Hippocampal formation (tissue), 2 donors: ENCODE measurements at places on chromosomes 12 and 14.

DNA sequence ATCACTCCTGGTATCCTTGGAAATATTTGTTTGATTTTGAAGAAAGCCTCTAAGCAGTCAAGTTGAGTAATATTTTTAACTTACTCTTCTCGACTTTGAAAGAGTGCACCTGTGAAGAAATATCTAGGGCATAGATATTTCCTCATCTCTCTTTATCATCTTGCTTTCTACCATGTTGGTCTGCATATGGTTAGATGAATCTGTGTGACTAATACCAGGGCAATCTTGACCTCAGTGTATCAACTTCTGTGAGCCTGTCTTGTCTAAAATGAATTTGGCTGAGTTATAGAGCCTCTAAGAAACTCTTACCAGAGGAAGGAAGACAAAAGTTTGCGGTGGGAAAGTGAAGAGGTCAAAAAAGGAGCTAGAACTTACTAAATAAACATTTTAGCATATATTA lies 68.4 kb downstream of the SYT1 start:
- no peak for DNase-seq

- no peak for DNase-seq
These were observed 7.3 kb downstream of the GIT2 start for GRCh38 chr12:109988903-109989302.

DNA sequence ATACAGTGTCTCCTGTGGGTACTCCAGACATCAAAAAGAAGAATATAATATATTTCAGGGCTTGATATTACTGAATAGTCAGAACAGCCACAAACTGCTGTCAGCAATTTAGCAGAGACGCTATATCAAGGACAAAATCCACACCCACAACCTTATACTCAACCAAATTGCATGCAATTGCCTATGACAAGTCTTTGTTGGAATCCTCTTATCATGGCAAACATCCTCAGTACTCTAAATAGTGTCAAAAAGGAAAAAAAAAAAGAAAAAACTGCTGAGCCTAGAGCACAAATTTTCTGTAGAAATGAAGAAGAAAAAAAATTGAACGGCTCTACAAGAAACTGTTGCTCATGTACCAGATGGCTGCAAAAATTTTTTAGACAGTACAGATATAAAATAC lies 485.7 kb downstream of the TMTC2 start:
- no peak for DNase-seq

- DNase-seq = no peak
These were observed 8.7 kb upstream of the ADCK1 start for GRCh38 chr14:77791225-77791600.

- DNase-seq = no peak
These were observed 13.6 kb upstream of the ACVR1B start for GRCh38 chr12:51937926-51938325.

DNA sequence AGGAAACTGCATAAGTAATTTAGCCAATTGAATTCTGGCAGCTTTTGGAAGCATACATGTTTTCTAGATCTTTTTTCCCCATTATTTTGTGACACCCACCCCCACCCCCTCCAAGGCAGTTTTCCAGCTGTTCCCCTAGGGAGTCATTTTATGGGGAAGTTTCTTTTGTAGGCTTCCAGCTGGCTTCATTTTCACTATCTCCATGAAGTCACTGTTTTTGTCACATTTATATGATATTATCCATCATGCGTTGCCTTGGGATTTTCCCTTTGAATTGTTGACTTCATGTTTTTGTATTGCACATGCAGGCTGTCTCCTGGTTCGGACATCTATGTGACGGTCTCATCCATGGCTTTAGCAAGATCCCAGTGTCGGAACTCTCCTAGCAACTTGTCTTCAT lies 233.6 kb upstream of the RGS6 start:
- no peak for DNase-seq

DNA sequence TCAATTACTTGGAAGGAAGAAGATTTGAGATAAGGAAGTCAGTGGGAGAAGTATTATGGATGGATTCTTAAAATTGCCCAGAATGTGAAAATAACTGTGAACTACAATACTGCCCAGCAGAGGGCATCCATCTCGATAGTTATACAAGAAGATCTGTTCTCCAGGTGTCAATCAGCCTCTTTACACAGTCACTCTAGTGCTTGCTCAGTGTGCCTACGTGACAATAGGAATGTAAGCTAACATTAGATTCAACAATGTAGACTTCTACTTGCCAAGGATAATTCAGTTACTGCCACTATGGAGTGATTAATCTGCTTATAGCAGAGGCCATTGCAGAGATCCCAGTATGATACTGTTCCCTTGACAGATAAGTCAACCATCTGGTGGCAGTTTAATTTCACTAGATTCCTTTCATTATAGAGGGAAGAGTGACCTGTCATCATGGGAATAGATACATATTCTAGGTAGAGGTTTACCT lies 10.6 kb upstream of the MAP4K5 start:
- no peak for DNase-seq

- DNase-seq = no peak
These were observed 68.5 kb downstream of the FBXO34 start for GRCh38 chr14:55339770-55340169.

DNA sequence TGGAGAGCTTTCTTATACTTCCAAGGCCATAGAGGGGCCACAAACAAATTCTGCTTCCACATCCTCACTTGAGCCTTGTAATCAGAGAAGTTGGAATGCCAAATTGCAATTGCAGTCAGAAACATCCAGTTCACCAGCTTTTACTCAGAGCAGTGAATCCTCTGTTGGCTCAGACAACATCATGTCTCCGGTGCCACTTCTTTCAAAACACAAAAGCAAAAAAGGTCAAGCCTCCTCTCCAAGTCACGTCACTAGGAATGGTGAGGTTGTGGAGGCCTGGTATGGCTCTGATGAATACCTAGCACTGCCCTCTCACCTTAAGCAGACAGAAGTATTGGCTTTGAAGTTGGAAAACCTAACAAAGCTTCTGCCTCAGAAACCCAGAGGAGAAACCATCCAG lies 217.1 kb downstream of the AKAP6 start:
- no peak for DNase-seq

DNA sequence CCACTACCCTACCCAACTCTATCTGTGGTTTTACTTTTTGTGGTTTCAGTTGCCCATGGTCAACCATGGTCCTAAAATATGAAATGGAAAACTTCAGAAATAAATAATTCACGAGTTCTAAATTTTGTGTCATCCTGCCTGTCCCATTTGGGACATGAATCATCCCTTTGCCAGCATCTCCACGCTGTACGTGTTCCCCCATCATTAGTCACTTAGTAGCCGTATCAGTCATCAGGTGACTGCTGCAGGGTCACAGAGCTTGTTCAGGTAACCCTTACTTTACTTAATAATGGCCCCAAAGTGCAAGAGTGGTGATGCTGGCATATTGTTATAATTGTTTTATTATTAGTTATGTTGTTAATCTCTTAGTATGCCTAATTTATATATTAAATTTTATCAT lies 209.9 kb downstream of the ITPR2 start:
- no peak for DNase-seq

DNA sequence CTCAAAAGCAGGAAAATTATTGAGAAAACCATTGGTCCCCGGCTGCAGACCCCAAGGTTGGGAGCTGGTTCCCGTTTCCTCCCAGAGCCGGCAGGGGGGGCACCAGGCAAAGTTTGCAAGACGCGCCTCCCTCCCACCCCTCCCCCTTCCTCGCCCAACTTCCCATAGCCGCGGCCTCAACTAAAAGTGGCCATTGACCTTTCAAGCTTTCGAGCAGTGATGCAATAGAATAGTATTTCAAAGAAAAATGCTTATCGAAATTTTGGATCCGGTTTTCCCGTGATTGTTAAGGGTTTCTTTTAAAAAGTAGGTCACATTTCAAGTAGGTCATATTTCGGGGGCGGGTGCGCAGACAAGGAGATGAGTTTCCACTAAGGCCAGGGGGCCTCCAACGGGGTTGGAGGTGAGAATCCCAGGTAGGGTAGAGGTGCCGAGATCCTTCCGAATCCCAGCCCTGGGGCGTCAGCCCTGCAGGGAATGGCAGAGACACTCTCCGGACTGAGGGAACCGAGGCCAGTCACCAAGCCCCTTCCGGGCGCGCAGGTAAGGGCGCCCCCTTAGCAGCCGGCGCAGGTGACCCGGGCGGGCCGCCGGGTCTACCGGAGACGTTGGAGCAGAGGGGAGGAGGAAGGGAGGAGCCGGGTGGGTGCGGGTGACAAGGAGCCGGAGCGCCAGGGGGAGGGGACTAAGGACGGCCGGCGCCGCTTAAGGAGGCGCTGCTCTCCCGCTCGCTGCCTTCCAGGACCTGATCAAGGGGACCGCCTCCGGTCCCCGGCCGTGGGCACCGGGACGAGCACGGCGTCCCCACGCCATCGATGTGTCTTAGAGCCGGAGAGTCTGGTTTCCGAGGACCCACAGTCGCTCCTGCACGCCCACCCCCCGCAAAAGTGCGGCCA lies 2.6 kb upstream of the SOCS2 start:
- DNase-seq = peak; percentile 62

DNA sequence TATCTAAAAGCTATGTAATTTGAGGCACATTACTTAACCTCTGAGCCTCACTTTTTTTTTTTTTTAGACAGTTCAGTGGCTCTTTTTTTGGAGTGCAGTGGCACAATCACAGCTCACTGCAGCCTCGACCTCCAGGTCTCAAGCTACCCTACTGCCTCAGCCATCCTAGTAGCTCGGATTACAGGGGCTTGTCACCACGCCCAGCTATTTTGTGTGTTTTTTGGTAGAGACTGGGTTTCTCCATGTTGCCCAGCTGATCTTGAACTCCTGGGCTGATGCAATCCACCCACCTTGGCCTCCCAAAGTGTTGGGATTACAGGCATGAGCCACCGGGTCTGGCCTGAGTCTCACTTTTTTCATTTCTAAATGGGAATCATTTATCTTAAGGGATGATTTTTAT lies 192.0 kb upstream of the PDZRN4 start:
- no peak for DNase-seq

DNA sequence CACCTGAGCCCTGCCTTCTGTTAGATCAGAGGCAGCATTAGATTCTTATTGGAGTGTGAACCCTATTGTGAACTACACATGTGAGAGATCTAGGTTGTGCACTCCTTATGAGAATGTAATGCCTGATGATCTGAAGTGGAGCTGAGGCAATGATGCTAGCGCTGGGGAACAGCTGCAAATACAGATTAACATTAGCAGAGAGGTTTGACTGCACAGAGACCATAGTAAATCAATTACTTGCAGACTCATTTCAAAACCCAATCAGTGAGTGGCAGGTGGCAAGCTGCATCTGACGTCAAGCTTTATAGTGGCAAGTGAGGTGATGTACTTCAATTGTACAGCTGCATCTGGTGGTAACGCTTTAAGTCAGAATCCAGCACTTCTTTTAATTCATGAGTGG lies 141.6 kb downstream of the GPHN start:
- DNase-seq = no peak

DNA sequence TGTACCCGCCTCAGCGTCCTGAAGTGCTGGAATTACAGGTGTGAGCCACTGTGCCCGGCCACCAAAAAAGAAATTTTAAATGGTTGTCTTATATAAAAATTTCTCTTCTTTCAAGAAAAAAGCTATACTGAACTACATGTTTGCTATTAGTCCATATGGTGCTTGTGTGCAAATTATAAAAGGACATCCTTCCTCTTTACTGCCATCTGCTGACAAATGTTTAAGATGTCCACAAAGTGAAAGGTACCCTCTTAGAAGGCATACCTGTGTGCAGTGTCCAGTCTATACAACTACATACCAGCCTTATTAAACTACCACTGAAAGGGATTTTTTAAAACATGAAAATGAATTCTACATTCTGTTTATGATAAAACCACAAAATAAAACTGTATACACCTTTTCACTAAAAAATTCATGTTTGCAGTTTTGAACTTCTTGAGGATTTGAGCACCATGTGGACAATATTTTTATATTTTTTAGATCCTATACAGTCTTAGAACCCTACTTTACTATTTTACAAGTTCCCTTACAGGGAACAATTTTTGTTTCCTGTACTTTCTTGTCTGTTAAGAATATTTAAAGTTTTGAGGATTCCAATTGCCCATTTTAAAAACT lies 32.8 kb upstream of the TOMM20L start:
- no peak for DNase-seq
